ENCODE measurements at places on chromosomes 5 and 9. TPM values are rescaled to one million over a fixed set of nuclear protein-coding genes. Genes with fewer than 3 reads are reported as not detected.
A peak's percentile ranks its signal among the peaks of the same experiment; 100 is the strongest.

The PCDHB8 gene
- total RNA-seq = not detected

The SPATA31D4 gene
- total RNA-seq = not detected

The RFESD gene
- 4.1 TPM for total RNA-seq

DNA sequence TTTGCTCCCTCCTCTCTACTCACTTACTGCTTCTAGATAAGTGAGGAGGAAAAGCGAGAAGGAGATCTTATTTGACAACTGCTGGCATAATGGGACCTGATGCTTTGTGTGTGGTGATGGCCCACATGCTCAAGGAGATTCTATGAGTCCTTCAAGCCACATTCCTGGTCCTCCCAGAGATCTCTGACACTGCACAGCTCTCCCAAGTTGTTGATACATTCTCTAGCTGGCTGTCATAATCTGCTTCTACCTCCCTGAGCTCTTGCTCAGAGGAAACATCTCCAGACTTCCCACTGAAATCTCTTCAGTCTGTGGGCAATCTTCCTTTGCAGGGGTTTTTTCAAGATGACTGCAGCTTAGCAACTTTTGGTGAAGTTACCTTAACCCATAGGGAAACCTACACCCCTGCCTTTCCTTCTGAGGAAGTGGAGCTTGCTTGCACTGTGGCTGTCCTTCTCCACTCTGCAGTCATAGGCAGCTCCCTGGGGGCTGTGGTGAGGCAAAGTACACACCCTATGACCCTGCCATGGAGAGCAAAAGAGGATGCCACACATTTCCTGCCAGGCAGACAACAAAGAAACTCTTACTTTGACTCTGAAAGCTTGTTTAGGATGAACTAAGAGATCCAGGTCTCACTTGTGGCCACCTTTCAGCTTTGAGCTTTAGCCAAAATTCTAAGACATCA is 163.8 kb downstream of the TMEM38B start:
- H3K27ac ChIP-seq = no peak overlapping the region
- no peaks in the 10 kb centered on the region for H3K27me3 ChIP-seq
- no peaks in the 10 kb centered on the region for H3K36me3 ChIP-seq
- no peaks in the 10 kb centered on the region for H3K4me1 ChIP-seq
- H3K4me3 ChIP-seq = no peak overlapping the region
- no peak for DNase-seq

The BAAT gene
- total RNA-seq = 0.25 TPM

- no peak overlapping the region for H3K27ac ChIP-seq
- no peak for DNase-seq
- H3K27me3 ChIP-seq = no peaks in the 10 kb centered on the region
- H3K4me3 ChIP-seq = no peak overlapping the region
- H3K4me1 ChIP-seq = peaks cover 14% of the 10 kb centered on the region
These were observed 25.3 kb downstream of the SLC22A5 start for GRCh38 chr5:132394667-132395259.

GRCh38 chr5:154342211-154342610 is 103.6 kb upstream of the SAP30L start:
- no peaks in the 10 kb centered on the region for H3K27me3 ChIP-seq
- H3K4me1 ChIP-seq = no peaks in the 10 kb centered on the region
- DNase-seq = no peak
- H3K4me3 ChIP-seq = no peak overlapping the region

The BTNL8 gene
- not detected for total RNA-seq

The FOXD4L6 gene
- total RNA-seq = 0.54 TPM

DNA sequence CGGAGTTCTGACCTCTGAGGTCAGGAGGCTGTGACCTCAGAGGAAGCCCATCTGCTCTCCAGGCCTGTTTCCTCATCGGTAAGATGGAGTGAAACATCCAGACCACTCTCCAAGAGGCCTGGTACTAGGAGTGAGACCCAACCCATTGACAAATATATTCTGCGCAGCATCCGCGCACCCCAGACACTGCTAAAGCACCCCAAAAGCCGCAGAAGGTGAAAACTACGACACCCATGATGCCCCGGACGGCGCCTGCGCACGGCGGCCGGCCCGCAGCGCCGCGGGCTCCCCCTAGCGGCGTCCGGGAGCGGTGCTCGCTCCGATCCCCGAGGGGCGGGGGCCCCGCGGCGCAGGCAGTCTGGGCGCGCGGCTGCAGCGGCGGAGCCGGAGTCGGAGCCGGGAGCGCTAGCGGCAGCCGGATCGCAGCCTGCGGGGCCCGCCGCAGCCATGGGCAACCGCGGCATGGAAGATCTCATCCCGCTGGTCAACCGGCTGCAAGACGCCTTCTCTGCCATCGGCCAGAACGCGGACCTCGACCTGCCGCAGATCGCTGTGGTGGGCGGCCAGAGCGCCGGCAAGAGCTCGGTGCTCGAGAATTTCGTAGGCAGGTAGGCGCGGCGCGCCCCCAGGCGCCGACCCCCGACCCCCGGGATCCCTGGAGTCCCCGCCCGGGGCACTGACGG is at the start of gene DNM1:
TSS of gene DNM1 (plus strand) at position 356 of the 683 bp plus-strand sequence. CDS start at position 448, 92 bp downstream.
- H3K4me1 ChIP-seq = peaks cover 19% of the 10 kb centered on the region
- peak within 1 kb of the TSS; percentile 66 for H3K4me3 ChIP-seq
- H3K36me3 ChIP-seq = no peaks in the 10 kb centered on the region

DNA sequence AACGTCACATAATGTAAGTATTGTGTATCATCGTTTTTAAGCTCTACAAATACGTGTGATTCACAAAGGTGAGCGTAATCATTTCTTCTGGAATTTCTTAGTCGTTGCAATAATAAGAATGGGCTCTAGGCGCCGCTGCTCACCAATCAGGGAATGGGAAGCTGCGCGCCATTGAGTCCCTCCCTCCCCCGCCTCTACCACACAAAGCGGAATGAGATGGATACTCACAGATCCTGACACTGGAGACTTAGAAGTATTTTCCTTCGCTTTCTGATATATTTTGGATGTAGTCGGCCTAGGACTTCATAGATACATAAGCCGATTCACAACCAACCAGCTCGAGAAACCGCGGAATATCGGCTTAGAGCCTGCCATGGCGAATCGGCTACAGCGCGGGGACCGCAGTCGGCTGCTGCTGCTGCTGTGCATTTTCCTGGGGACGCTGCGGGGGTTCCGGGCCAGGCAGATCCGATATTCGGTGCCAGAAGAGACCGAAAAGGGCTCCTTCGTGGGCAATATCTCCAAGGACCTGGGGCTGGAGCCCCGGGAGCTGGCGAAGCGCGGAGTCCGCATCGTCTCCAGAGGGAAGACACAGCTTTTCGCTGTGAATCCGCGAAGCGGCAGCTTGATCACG is at the start of gene PCDHGA11:
TSS of gene PCDHGA11 (plus strand) at position 197 of the 634 bp plus-strand sequence. CDS start at position 374, 177 bp downstream.
- peak; percentile 4 for DNase-seq
- H3K4me3 ChIP-seq = no peak within 1 kb of the TSS
- no peaks in the 10 kb centered on the region for H3K4me1 ChIP-seq
- H3K36me3 ChIP-seq = no peaks in the 10 kb centered on the region

- no peaks in the 10 kb centered on the region for H3K4me1 ChIP-seq
- H3K4me3 ChIP-seq = no peak overlapping the region
- no peak for DNase-seq
- H3K27me3 ChIP-seq = no peaks in the 10 kb centered on the region
- no peak overlapping the region for H3K27ac ChIP-seq
- H3K36me3 ChIP-seq = no peaks in the 10 kb centered on the region
These were observed 67.9 kb upstream of the TTC23L start for GRCh38 chr5:34771076-34771475.
